Stimulated activated naive CD4-positive, alpha-beta T cell (primary cell): ENCODE measurements at places on chromosomes 4 and X.

DNA sequence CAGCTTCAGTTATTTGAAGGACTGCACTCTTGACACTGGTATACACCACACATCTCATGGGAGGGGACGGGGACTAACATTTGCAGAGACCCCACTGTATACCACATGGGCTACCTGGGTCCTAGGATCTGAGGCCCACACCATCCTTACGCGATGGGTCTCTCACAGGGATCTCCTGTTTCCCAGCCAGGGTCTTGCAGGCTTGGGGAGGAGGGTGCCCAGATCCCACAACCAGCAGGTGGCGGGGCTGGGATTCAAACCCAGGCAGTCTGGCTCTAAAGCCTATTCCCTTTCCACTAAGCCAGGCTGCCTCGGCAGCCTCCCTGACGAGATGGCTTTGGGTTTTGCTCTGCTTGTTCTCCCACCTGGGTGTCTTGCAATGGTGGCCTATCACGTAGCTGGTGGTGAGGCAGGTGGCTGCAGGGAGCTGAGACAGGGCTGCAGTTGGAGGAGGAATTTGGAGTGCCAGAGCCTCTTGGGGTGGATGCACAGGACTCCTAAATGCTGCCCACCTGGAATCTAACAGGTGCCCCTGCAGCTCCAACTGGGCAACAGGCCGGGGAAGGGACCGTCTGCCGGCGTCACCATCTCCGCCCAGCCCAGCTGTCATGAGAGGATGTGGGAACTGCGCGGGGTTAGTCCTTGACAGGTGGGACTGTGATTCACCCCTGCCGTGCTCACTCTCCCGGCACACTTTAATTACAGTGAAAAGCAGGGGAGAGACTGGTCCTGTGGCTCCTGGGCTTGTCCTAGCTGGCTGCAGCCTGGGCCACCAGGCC, 110.7 kb downstream of the PSAPL1 start:
- DNase-seq, result no peak

DNA sequence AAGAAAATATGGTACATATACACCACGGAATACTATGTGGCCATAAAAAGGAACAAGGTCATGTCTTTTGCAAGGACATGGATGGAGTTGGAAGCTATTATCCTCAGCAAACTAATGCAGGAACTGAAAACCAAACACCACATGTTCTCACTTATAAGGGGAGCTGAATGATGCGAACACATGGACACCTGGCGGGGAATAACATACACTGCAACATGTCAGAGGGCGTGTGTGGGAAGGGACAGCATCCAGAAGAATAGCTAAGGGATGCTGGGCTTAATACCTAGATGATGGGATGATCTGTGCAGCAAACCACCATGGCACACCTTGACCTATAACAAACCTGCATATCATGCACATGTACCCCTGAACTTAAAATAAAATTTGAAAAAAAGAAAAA, 19.5 kb upstream of the CNKSR2 start:
- DNase-seq, result no peak

- DNase-seq, result no peak
These were observed at the start of gene AMER1 for GRCh38 chrX:64205441-64205734. TSS of gene AMER1 (minus strand) at chrX:64205708. CDS start at chrX:64193286, 12,422 bp downstream.

DNA sequence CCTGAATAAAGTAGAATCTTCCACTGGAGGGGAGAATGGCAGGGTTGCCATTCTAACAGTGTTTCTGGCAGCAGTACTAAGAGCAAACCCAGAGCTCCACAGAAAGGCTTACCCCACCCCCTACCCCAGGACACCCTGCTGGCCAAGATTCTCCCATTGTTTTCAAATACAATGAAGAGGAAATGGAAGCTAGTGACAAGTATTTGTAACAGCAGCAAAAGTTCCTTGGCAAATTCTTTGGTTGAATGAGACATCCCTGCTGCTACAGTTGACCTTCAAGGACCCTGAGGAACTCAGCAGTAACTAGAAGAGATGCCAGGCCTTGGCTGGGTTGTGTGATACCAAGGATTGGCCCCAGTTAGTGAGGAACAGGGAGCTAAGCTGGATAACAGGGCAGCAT, 124.2 kb upstream of the DGKK start:
- no peak for DNase-seq

- no peak for DNase-seq
These were observed 47.4 kb downstream of the NRK start for GRCh38 chrX:105869701-105870100.

GRCh38 chrX:2820136-2820771, 8.5 kb upstream of the GYG2 start:
- DNase-seq, result no peak

- DNase-seq, result peak; percentile 36
These were observed 4.3 kb downstream of the PNCK start for GRCh38 chrX:153669174-153669890.

- DNase-seq, result no peak
These were observed 980.8 kb upstream of the GRID2 start for GRCh38 chr4:91322961-91323360.

- DNase-seq, result no peak
These were observed 769 bp upstream of the CPZ start for GRCh38 chr4:8591626-8592365.

GRCh38 chr4:38129460-38130227, 169.4 kb downstream of the PTTG2 start:
- DNase-seq, result no peak

GRCh38 chr4:40196724-40197281, at the start of gene RHOH:
TSS of gene RHOH (plus strand) at chr4:40197031. CDS start at chr4:40243387, 46,356 bp downstream.
- peak; percentile 78 for DNase-seq

- DNase-seq, result no peak
These were observed 219.3 kb downstream of the TRAM1L1 start for GRCh38 chr4:116866106-116866505.

- DNase-seq, result peak; percentile 59
These were observed 2.6 kb upstream of the CNOT6L start for GRCh38 chr4:77821775-77822174.

DNA sequence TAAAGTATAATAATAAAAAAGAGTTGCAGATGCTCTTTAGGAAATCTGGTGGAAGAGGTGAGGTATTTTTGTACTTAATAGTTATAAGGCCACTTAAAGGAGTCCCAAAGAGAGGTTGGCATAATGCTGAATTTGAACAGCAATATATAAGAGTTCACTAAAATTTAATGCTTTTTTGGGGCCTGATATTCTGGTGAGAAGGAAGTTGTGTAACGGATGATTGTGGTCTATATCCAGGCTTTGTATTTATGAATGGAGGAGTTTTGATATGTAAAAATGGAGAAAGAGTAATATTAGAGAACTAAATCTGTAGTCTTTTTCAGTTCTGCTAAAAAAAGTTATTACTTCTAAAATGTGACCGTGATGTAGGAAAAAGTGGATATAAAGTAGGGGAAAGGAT, 20.4 kb downstream of the BMP2K start:
- no peak for DNase-seq

GRCh38 chr4:74095482-74095881, 3.5 kb downstream of the CXCL2 start:
- no peak for DNase-seq
